NCI-H446 (cell line): ENCODE measurements at places on chromosomes 7 and 10.

GRCh38 chr7:55181762-55182161 is 162.9 kb downstream of the EGFR start:
- DNase-seq: no peak

- no peak for DNase-seq
Measured at GRCh38 chr10:47368431-47369180, 15.5 kb downstream of the ZNF488 start.

DNA sequence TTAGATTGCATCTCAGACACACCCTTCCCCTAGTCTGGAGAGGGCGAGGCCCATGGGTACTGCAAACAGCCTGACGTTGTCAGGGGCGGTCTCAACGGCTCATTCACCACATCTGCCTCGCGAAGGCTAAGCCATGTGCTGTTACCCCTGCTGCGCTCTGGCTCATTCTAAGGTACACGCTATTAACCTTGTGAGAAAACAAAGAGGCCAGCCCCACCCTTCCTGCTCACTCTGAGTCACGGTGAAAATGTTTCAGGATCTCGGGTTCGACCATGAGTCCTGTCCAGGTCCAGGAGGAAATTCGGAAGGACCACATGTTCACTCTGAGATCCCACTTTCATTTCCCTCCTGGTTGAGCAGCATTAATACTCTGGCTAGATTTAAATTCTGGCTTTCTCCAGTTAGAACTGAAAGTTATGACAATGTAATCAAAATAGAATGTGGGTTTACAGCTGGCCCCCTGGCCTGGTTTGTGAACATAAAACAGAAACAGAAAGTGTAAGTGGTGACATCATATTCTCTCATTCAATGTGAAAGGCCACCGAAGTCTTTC is 55.2 kb downstream of the EGFR start:
- DNase-seq: no peak

DNA sequence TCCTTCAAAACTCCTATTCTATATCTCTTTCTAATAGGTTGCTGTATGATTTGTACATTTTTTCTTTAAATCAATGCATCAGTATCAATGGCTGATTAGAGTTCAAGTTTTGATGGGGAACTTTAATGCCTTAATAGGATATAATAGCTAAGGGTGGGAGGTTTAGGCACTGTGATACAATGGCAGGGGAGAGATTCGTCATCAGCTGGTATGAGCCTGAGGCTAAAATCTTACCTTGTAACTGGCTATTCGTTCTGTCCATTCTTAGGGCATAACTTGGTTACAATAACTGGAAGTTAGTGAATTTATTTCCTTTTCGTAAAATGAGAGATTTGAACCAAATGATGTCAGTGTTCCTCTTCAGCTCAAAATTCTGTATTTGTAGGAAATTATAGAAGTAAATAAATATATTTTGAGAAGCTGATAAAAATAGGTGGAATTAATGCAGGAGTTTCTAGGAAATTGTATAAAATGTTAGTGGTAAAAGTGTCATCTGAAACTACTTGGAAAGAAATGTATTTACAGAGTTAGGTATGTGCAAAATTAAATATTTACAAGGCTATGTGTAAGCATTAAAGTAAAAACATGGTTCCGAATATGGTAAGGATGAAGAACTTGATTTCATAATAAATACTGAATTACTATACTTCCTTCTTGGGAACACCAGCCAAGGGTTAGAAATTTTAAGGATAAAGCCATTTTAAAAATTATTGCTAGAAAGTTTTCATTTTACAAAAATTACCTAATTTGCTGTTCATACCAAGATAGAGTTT is 27.5 kb upstream of the NAMPT start:
- no peak for DNase-seq

GRCh38 chr10:24208661-24209431 is at the start of gene KIAA1217:
KIAA1217 (plus strand) TSS chr10:24209138; CDS start chr10:24209194, 56 bp downstream.
- DNase-seq: no peak

DNA sequence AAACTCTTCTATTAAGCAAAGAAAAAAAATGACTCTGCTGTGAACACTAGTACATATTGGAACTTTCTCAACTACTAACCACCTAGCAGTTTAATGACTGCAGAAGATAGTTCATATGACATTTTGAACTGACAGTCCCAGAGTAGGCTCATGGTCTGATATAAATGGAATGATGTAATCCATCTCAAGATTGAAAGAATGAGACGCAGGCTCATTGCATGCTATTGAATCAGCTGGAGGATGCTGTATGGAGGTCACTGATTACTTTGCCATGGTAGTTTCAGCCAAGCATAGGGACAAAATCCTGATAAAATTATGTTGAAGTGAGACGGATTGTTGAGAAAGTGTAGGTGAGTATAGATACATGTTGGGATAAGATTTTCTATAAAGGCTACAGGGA is 217.6 kb upstream of the SEMA3E start:
- DNase-seq: no peak

DNA sequence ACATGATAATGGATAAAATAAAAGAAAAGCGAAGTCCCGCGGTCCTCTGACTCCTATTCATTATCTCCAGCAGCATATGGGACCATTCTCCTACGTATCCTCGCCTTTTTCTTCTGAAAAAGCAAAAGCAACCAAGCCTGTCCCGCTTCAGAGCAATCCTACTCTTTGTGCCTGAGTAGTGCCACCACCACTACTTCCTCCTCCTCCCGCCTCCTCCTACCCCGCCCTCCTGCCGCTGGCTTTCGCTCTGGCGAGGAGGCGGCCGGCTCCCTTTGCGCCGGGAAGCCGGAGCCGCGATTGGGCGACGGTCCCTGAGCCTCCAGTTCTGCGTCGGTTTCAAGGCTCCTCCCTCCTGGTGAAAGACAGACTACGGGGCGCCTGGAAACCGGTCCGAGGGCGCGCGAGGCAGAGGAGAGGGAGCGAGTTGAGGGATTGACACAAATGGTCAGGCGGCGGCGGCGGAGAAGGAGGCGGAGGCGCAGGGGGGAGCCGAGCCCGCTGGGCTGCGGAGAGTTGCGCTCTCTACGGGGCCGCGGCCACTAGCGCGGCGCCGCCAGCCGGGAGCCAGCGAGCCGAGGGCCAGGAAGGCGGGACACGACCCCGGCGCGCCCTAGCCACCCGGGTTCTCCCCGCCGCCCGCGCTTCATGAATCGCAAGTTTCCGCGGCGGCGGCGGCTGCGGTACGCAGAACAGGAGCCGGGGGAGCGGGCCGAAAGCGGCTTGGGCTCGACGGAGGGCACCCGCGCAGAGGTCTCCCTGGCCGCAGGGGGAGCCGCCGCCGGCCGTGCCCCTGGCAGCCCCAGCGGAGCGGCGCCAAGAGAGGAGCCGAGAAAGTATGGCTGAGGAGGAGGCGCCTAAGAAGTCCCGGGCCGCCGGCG is at the start of gene FZD1:
Gene FZD1, plus strand, starts transcription at position 388 of the 878 bp plus-strand sequence. Its CDS starts 448 bp downstream, at position 836.
- DNase-seq: peak; percentile 91

DNA sequence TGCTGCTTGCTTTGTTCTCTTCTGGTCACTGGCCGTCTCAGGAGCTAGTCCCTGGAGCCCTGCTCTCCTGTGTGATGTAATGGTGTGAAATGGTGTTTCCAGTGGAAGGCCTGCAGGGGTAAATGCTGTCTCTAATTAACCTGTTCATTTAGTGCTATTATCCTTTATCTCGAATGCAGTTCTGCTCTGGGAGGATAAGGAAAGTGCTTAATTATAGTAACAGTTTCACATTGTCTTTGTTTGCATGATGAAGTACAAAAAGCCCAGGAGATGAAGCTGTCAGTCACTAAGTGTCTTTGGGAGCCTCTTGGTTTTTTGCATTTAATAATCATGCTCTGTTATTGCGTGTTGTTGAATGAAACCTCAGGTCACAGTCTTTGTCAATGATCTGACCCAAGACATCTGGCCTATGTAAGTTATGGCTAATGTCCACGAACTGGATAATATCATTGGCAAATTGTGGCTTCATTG is 755.3 kb upstream of the GALNT17 start:
- no peak for DNase-seq

GRCh38 chr10:36489181-36489580 is 636.2 kb upstream of the ANKRD30A start:
- DNase-seq: no peak

- no peak for DNase-seq
Measured at GRCh38 chr10:91271886-91272285, 51.4 kb downstream of the PCGF5 start.

DNA sequence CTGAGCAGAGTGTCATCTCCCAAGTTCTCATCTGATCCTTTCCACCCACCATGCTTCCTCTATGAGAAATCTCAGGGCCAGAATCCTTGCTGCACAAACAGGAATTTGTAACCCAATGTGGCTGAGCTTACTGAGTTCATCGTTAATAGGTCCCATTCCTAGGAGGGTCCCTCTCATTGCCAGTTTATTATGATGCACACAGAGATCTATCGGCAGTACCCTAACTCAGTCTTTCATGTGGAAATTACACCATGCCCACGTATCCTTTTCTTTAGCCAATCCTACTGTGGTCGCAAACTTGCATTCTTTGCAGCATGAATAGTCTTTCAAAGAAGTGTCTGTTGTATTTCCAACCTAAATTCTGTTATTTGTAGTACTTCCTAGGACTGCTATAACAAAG is 12.1 kb downstream of the TMEM236 start:
- no peak for DNase-seq

DNA sequence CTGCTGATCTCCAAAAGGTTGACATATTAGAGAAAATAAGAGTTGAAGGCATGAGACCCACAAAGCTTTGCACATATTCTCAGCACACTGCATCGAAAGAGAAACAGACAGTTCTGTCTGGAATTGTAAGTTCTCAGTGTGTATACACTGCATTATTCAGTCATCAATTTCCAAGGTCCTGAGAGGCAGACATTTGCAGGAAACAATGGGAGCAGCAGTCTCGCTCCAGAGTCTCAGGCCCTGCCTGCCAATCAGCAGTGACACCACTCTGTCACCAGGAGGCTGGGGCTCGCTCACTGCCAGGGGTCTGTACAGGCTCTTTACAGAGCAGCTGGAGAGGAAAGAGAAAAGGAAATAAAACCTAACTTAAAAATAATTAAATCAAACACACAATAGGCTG is 36.3 kb downstream of the JAZF1 start:
- no peak for DNase-seq

- no peak for DNase-seq
Measured at GRCh38 chr7:95772771-95773581, 622 bp downstream of the DYNC1I1 start.

- peak; percentile 76 for DNase-seq
Measured at GRCh38 chr7:66696774-66697191, 43.8 kb upstream of the RABGEF1 start.

DNA sequence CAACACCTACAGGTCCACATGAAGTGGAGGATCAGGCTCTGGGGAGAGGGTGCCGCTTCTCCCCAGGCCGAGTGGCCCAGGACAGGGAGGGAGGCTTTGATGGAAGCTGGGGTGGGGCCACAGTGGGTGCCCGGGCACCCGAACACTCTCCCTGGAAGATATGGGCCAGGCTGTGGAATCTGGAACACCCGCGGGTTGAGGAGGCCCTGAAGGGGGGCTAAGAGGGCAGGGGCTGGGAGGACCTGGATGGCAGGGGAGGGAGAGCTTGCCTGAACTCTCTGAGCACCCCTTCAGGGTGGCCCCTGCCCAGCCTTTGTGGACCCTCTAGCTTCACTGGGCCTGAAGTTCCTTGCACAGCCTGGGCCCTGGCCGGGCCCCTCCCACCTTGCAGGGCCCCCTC is 4.5 kb upstream of the NKX6-2 start:
- no peak for DNase-seq

DNA sequence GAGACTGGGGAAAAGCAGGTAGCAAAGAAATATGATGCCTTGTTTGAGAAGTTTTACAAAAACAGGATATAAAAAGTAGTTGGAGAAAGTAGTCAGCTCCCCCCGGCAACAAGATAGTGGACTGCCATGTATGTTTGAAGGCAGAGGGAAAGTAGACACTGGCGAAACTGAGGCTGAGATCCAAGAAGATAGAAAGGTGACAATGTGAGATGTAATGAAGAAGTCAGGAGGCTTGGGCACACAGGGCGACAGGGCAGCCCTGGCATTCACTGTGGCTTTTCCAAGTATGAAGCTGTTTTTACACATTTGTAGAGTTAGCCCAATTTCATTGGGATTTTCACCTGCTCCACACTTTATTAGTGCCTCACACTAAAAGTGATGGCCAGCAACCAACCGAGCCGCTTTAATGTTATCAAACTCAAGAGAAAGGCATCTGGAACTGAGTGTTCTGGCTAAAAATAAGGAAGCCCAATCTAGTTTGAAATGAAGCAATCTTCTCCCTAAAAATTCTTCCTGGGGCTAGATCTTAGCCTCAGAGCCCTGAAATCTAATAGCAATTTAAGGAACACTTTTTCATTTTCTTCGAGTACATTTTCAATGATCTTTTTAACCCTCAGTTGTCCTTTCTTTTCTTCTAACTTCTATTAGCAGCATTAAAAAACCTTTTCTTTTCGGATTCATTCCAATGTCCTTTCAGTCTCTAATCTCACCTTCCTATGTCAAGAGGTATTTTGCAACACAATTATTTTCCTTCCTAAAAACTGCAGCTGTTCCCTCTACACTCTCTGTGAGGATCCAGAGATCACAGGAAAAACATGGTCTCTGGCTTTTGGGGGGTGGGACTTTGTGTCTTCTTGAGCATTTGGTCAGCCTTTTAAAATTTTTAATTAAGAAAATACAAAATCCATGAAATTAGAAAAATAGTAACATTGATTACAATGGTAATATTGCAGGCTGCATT is 108.0 kb downstream of the RNLS start:
- no peak for DNase-seq

DNA sequence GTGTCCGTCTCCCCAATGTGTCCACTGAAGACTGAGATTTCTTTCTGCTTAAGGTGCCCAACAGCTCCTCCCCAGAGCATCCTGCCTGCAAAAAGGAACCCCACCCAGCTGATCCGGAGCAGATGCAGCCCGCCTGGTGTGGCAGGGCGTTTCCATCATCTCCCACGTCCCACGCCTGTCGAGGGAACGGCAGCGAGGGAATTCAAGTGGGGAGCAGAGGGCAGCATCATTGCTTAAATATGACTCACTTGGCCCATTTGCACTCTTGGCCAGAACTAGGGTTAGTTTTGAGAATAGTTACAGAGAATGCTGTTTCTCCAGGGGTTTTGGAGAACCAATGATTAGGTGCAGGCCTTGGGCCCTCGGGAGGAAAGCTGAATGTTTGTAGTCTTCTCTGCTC is 20.8 kb downstream of the VWA2 start:
- no peak for DNase-seq
